Mammary epithelial cell (primary cell): ENCODE measurements at places on chromosomes 6 and 20. TPM values are rescaled to one million over a fixed set of nuclear protein-coding genes. Genes with fewer than 3 reads are reported as not detected.

DNA sequence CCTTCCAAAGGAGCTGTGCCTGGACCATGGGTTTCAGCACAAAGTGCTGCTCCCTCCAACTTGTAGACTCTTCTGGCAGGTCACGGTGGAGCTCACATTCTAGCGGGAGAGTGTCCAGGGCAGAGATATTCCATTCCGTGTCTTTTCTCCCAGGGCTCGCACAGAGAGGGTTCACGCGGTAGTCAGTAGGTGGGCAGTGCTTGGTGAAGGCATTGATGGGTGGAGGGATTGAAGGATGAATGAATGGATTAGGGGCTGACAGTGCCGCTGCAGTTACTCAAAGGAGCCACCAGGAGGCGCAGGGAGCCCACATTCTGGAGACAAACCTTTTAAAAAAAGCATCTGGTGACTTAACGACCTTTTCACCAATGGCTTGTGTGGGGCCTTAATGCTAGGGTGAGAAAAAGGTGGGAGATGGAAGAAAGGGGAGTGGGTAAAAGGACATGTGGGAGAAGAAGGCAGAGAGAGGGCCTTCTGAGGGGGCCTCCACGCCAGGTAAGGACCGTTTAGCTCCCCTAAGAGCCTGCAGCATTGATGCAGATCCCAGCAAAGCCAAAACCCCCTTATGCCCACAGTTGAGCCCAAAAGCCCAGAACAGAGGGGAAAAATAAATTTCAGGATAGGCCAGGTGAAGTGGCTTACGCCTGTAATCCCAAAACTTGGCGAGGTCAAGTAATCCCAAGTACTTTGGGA is 17.5 kb upstream of the FAM110A start:
- peak; percentile 23 for DNase-seq

GRCh38 chr6:170137176-170137891 is 153.5 kb downstream of the DLL1 start:
- peak; percentile 73 for DNase-seq

DNA sequence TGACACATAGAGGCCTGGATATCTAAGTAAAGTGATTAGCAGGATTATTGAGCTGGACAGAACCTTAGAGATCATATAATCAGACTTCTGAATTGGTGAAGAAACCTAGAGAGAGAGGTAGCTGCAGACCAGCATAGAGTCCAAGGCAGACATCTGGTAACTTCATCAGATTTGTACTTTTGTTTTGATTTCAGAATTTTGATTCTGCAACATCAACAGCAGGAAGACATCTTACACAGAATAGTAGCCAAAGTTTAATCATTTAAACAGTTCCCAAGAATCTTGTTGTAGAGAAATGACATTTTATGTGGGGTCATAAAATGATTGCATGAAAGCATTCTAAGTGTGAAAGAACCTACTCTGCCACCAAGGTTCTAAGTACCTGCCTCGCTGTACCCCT is 39.4 kb downstream of the RPRD1B start:
- DNase-seq: no peak

DNA sequence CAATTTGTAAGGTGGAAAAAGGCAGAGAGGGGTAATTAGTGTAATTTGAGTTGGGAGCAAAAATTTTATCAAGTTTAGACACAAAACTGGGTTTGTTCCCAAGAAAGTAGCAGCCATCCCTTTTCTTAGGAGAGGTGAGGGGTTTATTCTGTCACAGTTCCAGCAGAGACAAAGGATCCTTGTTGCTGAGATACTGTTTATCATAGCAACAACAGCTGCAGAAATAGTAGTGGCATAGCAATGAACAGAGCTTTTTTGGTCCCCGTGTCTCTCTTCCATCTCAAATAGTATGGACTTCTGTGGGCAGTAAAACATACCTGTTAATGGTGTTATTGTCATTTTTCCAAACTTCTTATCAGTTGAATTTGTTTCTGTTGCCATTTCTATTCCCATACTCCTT is 23.9 kb downstream of the ZKSCAN8 start:
- DNase-seq: no peak

DNA sequence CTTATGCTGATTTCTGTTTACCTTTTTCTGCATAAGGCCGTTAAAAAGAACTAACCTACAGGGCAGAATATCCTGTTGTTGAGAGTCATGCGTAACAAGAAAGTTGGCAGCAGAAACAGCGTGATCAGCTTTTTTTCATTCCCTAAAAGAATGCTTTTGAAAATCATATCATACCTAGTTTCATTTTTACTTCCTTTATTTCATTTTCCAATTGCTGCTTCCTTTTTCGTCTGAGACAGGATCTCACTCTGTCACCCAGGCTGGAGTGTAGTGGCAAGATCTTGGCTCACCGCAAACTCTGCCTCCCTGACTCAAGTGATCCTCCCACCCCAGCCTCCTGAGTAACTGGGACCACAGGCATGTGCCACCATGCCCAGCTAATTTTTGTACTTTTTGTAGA is 4.1 kb downstream of the CALHM6 start:
- DNase-seq: no peak

The SLC35B3 gene
- 17.4 and 17.6 TPM in 2 replicates for total RNA-seq

- no peak for DNase-seq
These were observed 17.3 kb downstream of the PLCG1 start for GRCh38 chr20:41154436-41155176.

DNA sequence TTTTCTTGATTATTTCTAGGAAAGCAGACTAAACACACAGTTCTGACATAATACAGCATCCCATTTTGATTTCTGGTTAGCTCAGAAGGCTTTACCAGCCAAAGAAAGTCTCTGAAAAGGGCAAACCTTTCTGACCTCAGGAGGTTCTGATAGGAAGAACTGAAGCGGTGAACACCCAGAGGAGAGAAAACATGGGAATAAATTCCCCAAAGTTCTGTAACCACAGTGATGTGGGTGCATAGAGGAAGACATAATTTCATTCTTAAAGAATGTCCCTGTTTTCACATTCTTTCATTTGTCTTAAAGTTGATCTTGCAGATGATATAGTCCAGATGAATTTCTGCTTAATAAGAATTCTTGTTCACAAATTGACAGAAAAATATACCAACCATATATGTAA is 60.3 kb downstream of the RSPO3 start:
- no peak for DNase-seq

DNA sequence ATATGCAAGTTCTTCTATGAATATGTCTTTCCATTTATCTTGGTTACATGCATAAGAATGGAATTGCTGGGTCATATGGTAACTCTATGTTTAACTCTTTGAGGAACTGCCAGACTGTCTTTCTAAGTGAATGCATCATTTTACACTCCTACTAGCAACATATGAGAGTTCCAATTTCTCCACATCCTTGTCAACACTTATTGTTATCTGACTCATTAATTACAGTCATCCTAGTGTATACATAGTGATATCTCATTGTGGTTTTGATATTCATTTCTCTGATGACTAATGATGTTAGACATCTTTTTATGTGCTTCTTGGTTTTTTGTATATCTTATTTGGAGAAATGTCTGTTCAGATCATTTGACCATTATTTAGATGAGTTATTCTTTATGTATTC is 96.7 kb upstream of the LAMP5 start:
- DNase-seq: peak; percentile 58

- peak; percentile 27 for DNase-seq
These were observed 193.4 kb upstream of the PRDM1 start for GRCh38 chr6:105892577-105893262.
